ENCODE measurements at places on chromosomes 5 and 9. TPM values are rescaled to one million over a fixed set of nuclear protein-coding genes. Genes with fewer than 3 reads are reported as not detected.

ARRDC1 gene
- 16.6 TPM for total RNA-seq

ALDH1A1 gene
- 81.3 TPM for total RNA-seq

RBM18 gene
- 14.5 TPM for total RNA-seq

GRCh38 chr5:84478603-84479002 lies 93.9 kb upstream of the EDIL3 start:
- DNase-seq: no peak
- H3K4me3 ChIP-seq: no peak overlapping the region
- no peaks in the 10 kb centered on the region for H3K36me3 ChIP-seq

DNA sequence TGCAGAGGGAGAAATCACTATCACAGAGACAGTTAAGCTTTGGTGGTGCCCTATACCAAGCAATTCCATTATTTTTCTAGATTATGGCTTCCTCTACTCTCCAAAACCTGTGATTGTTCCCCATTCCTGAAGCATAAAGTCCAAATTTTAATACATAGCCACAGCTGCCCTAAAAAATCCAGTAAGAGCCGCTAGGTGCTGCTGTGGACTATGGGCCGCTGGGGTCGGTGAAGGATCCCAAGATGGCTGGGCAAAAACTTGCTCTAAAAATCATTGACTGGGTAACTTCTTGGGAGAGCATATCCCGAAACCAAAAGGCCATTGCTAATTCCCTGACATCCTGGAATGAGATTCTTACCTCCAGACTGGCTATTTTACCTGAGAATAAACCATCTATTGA lies 245.3 kb downstream of the NFIB start:
- H3K4me1 ChIP-seq: no peaks in the 10 kb centered on the region
- H3K36me3 ChIP-seq: no peaks in the 10 kb centered on the region
- DNase-seq: no peak
- H3K27me3 ChIP-seq: no peaks in the 10 kb centered on the region
- no peak overlapping the region for H3K27ac ChIP-seq

- H3K4me1 ChIP-seq: peaks cover 5% of the 10 kb centered on the region
- H3K27ac ChIP-seq: no peak overlapping the region
- peaks cover 59% of the 10 kb centered on the region for H3K36me3 ChIP-seq
Measured at GRCh38 chr5:113548396-113548795, 34.9 kb downstream of the YTHDC2 start.

- DNase-seq: no peak
- H3K4me1 ChIP-seq: peaks cover 8% of the 10 kb centered on the region
- H3K27ac ChIP-seq: no peak overlapping the region
- no peaks in the 10 kb centered on the region for H3K27me3 ChIP-seq
Measured at GRCh38 chr5:175892015-175892800, 20.8 kb downstream of the CPLX2 start.

GRCh38 chr9:94866770-94867169 lies 140.3 kb downstream of the AOPEP start:
- no peaks in the 10 kb centered on the region for H3K36me3 ChIP-seq
- H3K27ac ChIP-seq: peak overlapping the region; percentile 87
- peaks cover 62% of the 10 kb centered on the region for H3K4me1 ChIP-seq
- DNase-seq: no peak
- H3K27me3 ChIP-seq: no peaks in the 10 kb centered on the region

All from esophagus muscularis mucosa (tissue), 4 donors.